Stimulated activated CD8-positive, alpha-beta memory T cell treated with anti-CD3 and anti-CD28 coated beads, Interleukin-7, amount 100 ng/mL, for 1 hour (primary cell): ENCODE measurements at places on chromosomes 5 and 9.

GRCh38 chr5:150619359-150620230, 20.9 kb upstream of the SYNPO start:
- no peak for DNase-seq

- no peak for DNase-seq
Measured at GRCh38 chr5:167802755-167803431, 488.6 kb upstream of the WWC1 start.

DNA sequence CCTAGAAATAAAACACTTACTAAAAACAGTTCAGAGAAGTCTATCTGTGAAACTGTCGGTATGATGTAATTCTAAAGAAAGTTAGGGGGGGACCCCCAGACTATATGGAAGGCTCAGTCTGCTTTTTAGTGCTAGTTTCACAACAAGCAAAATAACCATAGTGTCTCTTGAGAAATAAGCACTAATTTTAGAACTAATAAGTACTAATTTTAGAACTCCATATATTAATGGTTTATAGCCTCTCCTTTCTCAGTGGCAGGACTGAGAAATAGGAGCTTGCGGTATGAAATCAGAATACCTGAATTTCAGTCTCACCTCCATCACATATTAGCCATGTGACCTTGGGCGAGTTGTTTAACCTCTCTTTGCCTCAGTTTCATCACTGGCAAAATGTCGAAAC, 1.4 kb upstream of the PHF24 start:
- DNase-seq, result no peak

GRCh38 chr5:45622365-45622764, 73.8 kb downstream of the HCN1 start:
- no peak for DNase-seq

- DNase-seq, result no peak
Measured at GRCh38 chr5:2739360-2740050, 12.0 kb downstream of the IRX2 start.

- no peak for DNase-seq
Measured at GRCh38 chr5:87020099-87020934, 247.4 kb upstream of the RASA1 start.

- no peak for DNase-seq
Measured at GRCh38 chr9:136119061-136119882, 597 bp upstream of the TMEM250 start.

- DNase-seq, result no peak
Measured at GRCh38 chr5:61589946-61590345, 257.9 kb downstream of the ZSWIM6 start.

- DNase-seq, result no peak
Measured at GRCh38 chr5:150626853-150627276, 13.6 kb upstream of the SYNPO start.

DNA sequence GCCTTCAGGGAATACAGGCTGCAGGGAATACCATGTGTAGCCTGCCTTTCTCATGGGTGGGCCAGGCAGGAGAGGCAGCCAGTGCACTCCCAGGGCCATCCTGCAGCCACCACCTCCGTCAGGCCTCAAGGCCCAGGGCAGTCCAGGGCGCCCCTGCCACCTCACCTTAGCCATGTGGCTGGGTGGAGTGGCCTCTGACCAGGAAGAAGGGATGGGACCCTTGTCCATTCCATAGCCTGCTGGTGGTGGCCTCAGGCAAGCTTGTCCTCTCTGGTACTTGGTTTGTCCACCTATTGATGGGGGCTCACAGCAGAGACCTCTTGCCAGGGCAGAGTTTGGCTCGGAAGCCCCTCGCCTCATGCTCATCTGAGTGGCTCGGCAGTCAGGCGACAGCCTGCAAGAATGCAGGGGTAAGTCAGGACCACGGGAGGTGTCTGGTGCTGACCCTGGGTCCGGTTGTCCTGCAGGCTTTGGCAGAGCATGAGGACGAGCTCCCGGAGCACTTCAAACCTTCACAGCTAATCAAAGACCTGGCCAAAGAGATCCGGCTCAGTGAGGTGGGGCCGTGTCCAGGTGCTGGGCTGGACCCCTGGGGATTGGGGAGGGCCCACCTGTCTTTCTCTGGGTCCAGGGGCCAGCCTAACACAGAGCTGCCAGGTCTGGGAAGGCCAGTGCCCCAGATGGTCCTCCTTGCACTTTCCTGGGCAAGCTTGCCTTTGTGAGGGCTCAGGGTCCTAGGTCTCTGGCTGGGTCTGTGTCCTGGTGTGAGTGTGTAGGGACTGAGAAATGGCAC, 82.9 kb downstream of the PHF2 start:
- no peak for DNase-seq

DNA sequence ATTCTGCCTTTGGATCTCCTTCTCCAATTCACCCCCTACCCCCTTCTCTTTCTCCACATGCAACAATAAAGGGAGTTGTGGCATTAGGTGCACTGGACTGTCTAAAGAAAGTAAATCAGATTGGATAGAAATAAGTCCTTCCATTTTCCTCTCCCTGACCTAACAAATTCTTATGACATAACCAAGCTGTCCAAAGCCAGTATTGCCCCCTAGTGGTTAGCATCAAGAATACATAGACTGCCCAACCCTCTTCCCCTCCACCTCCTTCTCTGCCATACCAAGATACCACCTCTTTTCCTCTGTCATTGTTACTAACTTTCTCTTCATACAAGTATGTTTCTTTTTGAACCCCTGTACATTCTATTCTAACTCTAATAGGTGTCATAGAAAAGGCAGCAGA, 45.7 kb downstream of the PPARGC1B start:
- DNase-seq, result no peak

GRCh38 chr9:78857373-78858225, 560.7 kb downstream of the PSAT1 start:
- DNase-seq, result no peak

GRCh38 chr9:101271102-101271501, 113.7 kb downstream of the BAAT start:
- no peak for DNase-seq

DNA sequence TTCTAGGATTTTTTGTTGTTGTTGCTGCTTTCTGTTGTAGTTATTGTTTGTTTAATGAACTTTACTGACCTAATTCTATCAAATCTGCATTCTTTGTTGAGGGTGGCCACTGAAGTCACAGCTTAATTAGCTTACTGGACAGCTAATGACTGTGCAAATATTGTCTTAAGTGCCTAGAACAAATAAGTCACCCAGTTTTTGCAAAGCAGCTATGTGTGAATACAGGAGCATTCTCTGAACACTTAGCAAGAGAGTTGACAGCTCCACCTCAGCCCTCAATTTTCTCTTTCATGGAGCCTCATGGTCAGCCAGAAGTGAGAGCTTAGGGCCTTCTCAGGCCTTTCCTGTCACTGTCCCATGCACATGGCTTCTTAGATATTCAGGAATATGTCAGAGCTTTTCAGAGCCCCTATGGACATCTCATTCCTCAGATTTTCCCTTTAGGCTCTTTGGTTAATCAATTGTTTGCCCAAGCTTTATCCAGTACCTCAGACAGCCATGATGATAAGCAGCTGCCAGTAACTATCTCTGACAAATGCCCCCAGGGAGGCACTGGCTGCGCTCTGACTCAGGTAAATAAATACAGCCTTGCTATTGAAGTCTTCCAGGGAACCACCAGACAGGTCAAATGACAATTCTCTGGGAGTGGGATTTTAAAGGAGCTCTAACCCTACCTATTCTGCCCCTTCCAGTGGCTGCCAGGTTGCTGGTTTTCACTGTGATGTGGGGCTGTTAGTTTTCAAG, 241.4 kb upstream of the IL12B start:
- DNase-seq, result no peak
